IMR-90 (cell line): ENCODE measurements at places on chromosomes 3 and 15. TPM values are rescaled to one million over a fixed set of nuclear protein-coding genes. Genes with fewer than 3 reads are reported as not detected.

PRKCD gene
- total RNA-seq, result 3.3 and 4.3 TPM in 2 replicates

GRCh38 chr3:196339493-196340254 lies 1.5 kb upstream of the TM4SF19 start:
- H3K36me3 ChIP-seq, result no peaks in the 10 kb centered on the region
- no peak overlapping the region for H3K4me3 ChIP-seq
- H3K4me1 ChIP-seq, result no peaks in the 10 kb centered on the region
- H3K27me3 ChIP-seq, result no peaks in the 10 kb centered on the region
- no peak overlapping the region for H3K27ac ChIP-seq
- peak; percentile 62 for DNase-seq

- no peak overlapping the region for H3K4me3 ChIP-seq
- peaks cover 4% of the 10 kb centered on the region for H3K4me1 ChIP-seq
- no peak overlapping the region for H3K27ac ChIP-seq
- no peaks in the 10 kb centered on the region for H3K36me3 ChIP-seq
These were observed 97.9 kb upstream of the C3orf80 start for GRCh38 chr3:160127308-160127707.

DPPA2 gene
- total RNA-seq, result not detected in 2 replicates

RNF168 gene
- 15.2 and 18.1 TPM in 2 replicates for total RNA-seq

SERPINI2 gene
- total RNA-seq, result not detected in 2 replicates

DNA sequence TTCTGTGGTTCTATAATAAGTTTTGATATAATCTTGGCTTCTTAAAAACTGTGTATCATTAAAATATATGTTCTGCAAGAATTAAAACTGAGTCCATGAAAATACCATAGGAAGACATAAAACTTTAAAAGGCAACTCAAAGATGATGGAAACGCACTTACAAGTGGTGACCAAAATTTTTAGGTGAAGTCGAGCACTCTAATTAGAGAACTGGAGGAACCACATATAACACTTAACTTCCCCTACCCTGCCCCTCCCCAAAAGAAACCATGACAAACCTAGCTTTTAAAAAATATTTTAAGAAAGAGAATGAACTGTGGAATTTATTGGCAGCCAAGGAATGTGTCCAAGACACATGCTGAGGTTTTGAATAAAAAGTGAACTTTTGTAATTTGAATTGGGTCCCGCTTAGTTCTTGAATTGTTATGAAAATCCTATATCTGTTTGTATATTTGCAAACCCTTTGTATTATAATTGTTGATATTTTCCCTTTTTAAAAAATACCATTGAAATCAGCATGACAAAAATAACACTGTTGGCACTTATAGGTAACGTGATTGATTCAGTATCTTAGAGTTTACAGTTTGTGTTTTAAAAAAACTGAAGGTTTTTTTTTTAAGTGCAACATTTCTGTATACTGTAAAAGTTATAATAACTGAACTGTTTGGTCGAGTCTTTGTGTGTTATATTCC lies 7.7 kb downstream of the NR2F2 start:
- H3K4me3 ChIP-seq, result peak overlapping the region; percentile 84
- H3K27ac ChIP-seq, result peak overlapping the region; percentile 68; the same call in 1 of the 2 replicates
- H3K36me3 ChIP-seq, result peaks cover 43% of the 10 kb centered on the region
- peaks cover 9% of the 10 kb centered on the region for H3K4me1 ChIP-seq

DNA sequence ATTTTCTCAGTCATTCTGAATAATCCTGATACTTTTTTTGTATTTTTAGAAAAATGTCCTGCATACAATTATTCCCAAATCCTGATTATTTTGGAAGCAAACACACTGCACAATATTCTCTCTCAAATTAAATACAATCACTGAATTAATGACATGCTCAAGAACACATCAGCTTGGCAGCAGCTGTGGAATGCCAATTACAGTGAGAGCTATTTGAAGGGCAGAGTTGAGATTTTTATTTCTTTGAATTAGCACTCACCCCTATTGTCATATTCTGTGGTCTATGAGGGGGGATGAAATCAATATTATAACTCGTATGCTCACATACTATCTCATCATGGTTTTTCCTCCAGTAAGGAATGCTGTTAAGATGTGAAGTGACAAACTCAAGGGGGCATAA lies 312.2 kb downstream of the CNTN3 start:
- no peak overlapping the region for H3K4me3 ChIP-seq
- no peak for DNase-seq
- H3K27me3 ChIP-seq, result no peaks in the 10 kb centered on the region
- no peaks in the 10 kb centered on the region for H3K36me3 ChIP-seq

GRCh38 chr3:106397006-106397405 lies 528.2 kb upstream of the CBLB start:
- DNase-seq, result no peak
- no peak overlapping the region for H3K27ac ChIP-seq
- peaks cover 4% of the 10 kb centered on the region; the same call in 1 of the 2 replicates for H3K4me1 ChIP-seq
- H3K4me3 ChIP-seq, result no peak overlapping the region

DNA sequence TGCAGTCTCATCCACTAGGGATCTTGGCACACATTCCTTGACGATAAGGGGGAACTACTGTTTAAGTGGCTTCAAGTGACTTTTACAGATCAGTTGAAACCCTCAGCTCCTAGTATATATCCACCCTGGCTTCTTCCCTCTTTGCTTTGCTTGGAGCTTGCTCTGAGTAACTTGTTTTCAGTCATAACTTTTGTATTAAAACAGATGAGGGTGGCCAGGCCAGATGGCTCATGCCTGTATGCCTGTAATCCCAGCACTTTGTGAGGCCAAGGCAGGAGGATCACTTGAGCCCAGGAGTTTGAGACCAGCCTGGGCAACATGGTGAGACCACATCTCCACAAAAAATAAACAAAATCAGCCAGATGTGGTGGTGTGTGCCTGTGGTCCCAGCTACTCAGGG lies 42.4 kb downstream of the EOMES start:
- no peak overlapping the region for H3K4me3 ChIP-seq
- H3K27me3 ChIP-seq, result no peaks in the 10 kb centered on the region
- DNase-seq, result no peak
- peaks cover 12% of the 10 kb centered on the region for H3K4me1 ChIP-seq
- H3K27ac ChIP-seq, result no peak overlapping the region

GRCh38 chr3:140097874-140098635 lies 163.1 kb downstream of the CLSTN2 start:
- H3K4me3 ChIP-seq, result no peak overlapping the region
- no peak overlapping the region for H3K27ac ChIP-seq
- H3K4me1 ChIP-seq, result no peaks in the 10 kb centered on the region
- no peak for DNase-seq
- H3K27me3 ChIP-seq, result no peaks in the 10 kb centered on the region

CEMIP gene
- total RNA-seq, result 51.9 and 63.8 TPM in 2 replicates

- no peak overlapping the region for H3K27ac ChIP-seq
- no peak overlapping the region for H3K4me3 ChIP-seq
- H3K27me3 ChIP-seq, result no peaks in the 10 kb centered on the region
- no peak for DNase-seq
These were observed 248.1 kb downstream of the ERC2 start for GRCh38 chr3:56219894-56220805.

TTLL13 gene
- total RNA-seq, result not detected in 2 replicates

DNA sequence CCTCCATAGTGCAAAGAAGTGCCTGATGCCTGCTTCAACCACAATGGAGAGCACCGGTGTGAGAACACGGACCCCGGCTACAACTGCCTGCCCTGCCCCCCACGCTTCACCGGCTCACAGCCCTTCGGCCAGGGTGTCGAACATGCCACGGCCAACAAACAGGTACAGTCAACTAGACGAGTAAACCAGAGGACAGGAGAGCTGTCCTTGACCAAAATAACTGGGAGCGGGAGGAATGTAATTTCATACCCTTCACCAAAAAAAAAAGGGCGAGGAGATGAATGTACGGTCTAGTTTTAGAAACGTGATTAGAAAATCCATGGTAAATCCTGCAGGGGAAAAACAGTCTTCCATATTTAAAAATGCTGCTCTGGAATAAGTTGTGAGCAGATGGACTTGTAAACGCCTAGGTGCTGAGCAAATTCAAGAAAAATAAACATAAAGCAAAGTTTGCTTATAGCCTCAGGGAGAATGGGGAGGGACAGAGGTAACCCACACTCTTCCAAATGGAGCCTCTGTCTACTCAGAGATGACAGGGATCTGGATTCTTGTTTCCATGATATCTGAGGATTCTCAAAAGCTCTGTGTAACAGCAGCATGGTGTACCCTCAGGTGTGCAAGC lies 8.4 kb downstream of the THBS1 start:
- DNase-seq, result no peak
- H3K27me3 ChIP-seq, result no peaks in the 10 kb centered on the region

GRCh38 chr3:143856252-143856970 lies 8.1 kb upstream of the SLC9A9 start:
- DNase-seq, result no peak
- no peaks in the 10 kb centered on the region for H3K4me1 ChIP-seq
- no peak overlapping the region for H3K27ac ChIP-seq
- H3K36me3 ChIP-seq, result no peaks in the 10 kb centered on the region

GRCh38 chr15:80659375-80659774 lies 35.7 kb upstream of the ABHD17C start:
- DNase-seq, result no peak
- H3K27ac ChIP-seq, result no peak overlapping the region
- no peak overlapping the region for H3K4me3 ChIP-seq
- no peaks in the 10 kb centered on the region for H3K36me3 ChIP-seq
- peaks cover 4% of the 10 kb centered on the region for H3K4me1 ChIP-seq

DNA sequence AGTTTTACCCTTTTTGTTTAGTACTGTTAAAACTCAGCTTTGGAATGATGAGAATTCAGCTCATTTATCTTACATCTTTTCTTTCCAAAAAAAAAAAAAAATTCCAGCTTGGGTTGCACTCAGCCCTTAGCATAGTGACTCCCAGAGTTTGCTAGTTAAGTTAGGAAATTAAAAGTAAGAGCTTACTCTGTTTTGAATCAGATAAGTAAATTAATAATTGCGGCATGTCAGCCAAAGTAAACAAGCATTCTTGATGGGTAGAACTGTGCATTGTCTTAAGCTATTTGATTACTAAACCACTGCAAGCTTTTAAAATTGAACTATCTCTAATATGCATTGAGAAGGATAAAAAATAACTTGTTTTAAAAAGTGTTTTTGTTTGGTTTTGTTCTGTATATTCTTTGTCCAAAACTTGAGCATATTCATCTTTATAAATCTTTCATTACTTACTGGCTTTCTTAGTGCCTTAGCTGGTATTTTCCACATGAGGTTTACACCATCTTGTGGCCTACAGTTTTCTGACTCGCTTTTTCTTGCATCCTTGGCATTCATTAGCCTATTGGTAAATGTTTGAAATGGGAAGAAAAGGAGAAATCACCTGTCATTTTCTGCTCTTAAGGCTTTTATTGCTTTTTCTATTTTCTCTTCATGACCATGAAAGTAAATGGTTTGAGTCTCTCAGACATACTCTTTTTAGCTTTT lies 107.6 kb downstream of the FILIP1L start:
- H3K27ac ChIP-seq, result no peak overlapping the region
- H3K4me1 ChIP-seq, result peaks cover 11% of the 10 kb centered on the region
- H3K4me3 ChIP-seq, result no peak overlapping the region
- no peaks in the 10 kb centered on the region for H3K36me3 ChIP-seq

DNA sequence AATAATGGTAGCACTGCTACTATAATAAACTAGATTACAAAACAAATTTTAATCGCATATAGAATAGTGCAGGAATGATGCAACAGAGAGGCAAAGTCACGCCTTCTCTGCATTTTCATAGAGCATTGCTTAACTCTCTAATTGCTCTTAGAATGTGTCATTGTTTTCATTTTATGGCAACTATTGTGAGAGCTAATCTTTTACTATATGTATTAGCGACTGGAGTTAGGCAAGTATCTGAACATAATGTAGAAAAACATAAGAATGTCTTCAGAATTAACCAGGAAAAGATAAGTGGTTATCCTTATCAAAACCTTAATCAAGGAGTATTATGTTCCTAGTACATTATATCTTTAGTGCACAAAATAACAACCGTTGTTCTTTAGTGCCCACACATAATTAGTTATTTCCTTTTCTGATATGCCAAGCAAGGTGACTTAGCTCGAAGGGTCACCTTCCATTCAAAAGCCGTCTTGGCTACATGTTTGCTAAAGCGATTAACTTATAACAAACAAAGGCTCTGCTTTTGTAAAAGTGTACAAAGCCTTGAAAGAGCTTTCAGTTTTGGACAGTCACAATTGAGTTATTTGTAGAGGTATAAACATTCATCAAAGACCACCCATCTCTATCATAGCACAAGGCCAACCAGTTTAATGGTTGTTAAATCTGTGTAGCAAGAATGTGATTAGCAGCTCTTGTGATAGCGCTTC lies 1328.9 kb downstream of the ROBO2 start:
- H3K4me1 ChIP-seq, result no peaks in the 10 kb centered on the region
- H3K27ac ChIP-seq, result no peak overlapping the region
- no peak overlapping the region for H3K4me3 ChIP-seq
- H3K36me3 ChIP-seq, result no peaks in the 10 kb centered on the region
- DNase-seq, result no peak

TMC3 gene
- not detected in 2 replicates for total RNA-seq

DNA sequence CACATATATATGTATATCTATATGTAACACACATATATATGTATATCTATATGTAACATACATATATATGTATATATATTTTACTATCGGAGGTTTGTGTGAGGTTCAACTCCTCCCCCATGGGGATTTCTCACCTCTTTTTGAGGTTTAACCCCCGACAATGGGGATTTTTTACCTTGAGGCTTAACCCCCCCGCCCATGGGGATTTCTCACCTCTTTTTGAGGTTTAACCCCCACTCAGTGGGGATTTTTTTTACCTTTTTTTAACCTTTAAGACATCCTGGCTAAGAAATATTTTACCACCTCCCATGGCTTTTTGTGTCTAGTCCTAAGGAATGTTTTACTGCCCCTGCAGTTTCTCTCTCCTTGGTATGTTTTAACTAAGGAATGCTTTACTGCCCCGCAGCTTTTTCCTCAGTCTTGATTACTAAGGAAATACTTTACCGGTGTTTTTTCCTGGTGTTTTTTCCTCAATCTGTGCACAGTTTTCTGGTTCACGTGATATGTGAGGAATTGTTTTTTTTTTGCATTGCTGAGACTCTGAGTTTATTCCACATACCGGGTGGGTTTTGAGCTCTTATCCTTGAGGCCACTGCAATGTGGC lies 185.2 kb downstream of the KLF13 start:
- no peaks in the 10 kb centered on the region; the same call in 1 of the 2 replicates for H3K27me3 ChIP-seq
- DNase-seq, result no peak
- no peak overlapping the region for H3K27ac ChIP-seq
- H3K4me3 ChIP-seq, result no peak overlapping the region
- H3K4me1 ChIP-seq, result no peaks in the 10 kb centered on the region
- no peaks in the 10 kb centered on the region for H3K36me3 ChIP-seq

DNA sequence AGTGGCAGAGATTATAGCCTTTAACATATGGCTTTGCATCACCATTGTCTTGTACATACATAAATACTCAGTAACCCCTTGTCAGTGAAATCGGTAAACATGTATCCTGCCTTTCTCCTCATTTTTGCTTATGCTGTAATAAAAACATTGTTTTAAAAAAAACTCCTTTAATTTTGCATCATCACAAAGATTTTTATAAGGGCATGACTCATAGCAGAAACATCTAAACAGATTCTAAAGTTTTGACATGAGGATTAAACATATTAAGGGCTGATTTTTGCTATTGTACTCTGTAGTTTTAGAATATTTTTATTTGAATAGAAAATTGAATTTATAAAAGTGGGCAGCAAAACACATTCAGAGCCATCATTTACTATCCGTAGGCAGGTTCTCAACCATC lies 275.9 kb downstream of the ZIC4 start:
- no peaks in the 10 kb centered on the region for H3K27me3 ChIP-seq
- no peaks in the 10 kb centered on the region for H3K36me3 ChIP-seq
- no peak overlapping the region for H3K4me3 ChIP-seq
